Central memory CD4-positive, alpha-beta T cell (primary cell): ENCODE measurements at places on chromosomes 3 and 15.

- DNase-seq: no peak
These were observed 63.0 kb downstream of the CHSY1 start for GRCh38 chr15:101188637-101189408.

DNA sequence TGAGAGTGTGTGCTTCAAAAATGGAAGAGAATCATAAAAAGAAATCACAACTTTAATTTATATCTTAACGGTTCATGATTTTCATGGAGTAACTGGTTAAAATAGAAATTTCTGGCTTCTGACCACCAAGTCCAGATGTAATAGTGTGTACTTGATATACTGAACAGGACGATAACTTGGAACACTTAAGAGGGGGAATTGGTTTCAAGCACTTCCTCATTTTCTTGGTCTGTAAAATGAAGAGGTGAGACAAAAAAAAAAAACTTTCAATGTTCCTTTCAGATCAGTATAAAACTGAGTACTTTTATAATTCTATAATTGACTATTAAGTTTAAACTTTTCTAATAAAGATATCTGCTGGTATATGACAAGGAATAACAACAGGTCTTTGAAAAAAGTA is 64.0 kb upstream of the TRA2B start:
- DNase-seq: no peak

DNA sequence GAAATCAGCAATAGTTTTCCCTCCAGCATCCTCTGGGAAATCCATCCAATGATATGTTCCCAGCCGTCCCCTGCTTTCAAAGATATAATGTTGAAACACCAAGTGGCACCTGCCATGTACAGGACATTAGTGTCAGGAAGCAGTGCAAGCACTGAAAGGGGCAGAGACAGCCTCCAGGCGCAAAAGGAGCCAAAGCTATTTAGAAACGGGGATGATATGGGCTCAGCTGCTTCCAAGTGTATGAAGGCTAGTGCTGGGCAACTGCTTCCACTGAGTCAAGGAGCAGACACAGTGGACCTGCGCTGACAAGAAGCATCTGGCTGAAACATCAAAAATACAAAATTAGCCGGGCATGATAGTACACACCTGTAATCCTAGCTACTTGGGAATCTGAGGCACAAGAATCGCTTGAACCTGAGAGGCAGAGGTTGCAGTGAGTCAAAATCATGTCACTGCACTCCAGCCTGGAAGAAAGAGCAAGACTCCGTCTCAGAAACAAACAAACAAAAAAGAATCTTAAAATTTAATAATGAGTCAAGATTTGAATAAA is 119.7 kb downstream of the AQP9 start:
- DNase-seq: no peak

DNA sequence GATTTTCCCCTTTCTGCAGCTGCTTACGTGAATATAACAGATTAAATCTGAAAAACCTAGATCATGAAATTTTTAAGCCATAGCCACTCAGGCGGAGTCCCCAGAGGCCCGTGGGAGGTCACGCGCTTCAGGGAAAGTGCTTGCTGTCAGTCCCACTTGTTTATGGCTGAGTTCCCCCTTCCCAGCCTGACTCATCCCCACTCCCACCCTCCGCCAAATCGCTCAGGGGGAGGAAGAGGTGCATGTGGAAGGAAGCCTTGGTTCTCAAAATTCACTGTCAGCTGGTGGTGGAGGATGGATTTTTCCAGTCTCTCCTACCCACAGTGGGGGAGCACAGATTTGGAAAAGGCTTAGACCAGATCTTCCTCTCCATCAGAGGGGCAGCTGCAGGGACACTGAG is 67.4 kb downstream of the CORO2B start:
- DNase-seq: no peak
